ENCODE measurements at places on chromosomes 11 and 22.

GRCh38 chr11:33323421-33323820, 66.2 kb downstream of the HIPK3 start:
- no peak for ATAC-seq

DNA sequence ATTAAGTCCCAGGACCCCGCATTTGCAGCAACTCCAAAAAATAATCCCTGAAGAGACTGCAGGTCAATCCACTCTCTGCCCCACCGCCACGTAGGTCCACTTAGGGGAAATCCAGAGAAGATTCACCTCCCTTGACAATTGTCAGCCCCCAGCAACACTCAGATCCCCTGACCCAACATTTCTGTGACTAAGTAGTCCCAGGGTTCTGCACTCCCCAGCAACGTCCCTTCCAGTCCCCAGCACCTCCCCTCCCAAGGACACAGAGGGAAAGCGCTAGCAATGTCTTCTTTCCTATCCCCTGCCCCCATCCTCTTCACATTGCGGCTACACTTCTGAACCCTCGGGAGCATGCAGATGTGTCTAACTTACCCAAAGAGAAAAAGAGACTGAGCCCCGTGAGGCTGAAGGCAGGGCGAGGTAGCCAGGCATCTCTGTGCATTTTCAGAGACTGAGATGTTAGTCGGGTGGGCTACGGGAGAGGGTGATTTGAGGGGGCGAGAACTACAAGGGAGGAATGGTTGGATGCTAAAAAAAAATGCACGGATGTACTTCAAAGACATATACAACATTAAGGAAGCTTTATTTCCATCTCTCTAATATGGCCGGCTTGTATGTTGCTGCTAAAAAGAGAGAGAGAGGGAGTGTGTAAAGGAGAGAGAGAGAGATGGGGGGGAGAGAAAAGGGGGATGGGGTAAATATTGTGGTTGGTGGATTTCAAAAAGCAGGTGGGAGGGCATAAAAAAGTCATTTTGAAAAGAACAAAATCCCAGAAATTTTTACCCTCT, at the start of gene SCN2B:
Gene SCN2B, minus strand, starts transcription at position 647 of the 785 bp plus-strand sequence. Its CDS starts 208 bp downstream, at position 439.
- ATAC-seq, result no peak

GRCh38 chr11:64032050-64032449, 3.7 kb upstream of the FLRT1 start:
- ATAC-seq, result no peak

- ATAC-seq, result no peak
Measured at GRCh38 chr11:66228521-66228920, 39.9 kb upstream of the RAB1B start.

DNA sequence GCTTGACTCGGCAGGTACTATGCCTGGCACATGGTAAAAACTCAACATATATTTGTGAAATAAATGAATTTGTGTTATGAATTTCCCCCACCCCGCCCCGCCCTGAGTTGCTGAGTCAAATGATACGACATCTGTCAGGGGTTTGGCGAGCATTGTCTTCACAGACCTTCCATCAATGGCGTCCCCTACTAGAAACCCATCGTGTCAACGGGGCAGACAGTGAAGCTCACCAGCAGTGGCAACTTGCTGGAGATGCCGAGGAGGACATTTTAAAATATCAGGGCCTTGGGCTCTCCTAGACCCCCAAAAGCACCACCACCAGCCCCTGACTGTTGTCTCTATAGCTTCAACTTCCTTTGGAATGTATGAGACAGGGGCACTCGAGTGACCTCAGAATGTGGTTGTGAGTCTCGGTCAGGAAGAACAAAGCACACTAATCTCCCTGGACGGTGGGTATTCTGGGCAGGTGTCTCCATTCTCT, 761 bp upstream of the NXF1 start:
- ATAC-seq, result peak; percentile 2

- ATAC-seq, result no peak
Measured at GRCh38 chr11:68077617-68078582, 39.1 kb downstream of the TCIRG1 start.

All from SK-N-SH treated with all-trans-retinoic acid at 6 μM for 48 hours (cell line).